Activated T-helper 17 cell treated with anti-CD3 and anti-CD28 coated beads, Interleukin-2, amount 50 U/mL, for 72 hours (primary cell): ENCODE measurements at places on chromosomes 11 and 22.
A peak's percentile ranks its signal among the peaks of the same experiment; 100 is the strongest.

GRCh38 chr11:69348414-69349235, 54.7 kb downstream of the MYEOV start:
- ATAC-seq, result no peak

- no peak for ATAC-seq
Observed at GRCh38 chr11:119643212-119643875, 85.7 kb downstream of the NECTIN1 start.

- no peak for ATAC-seq
Observed at GRCh38 chr11:75905434-75905833, 90.4 kb downstream of the UVRAG start.

DNA sequence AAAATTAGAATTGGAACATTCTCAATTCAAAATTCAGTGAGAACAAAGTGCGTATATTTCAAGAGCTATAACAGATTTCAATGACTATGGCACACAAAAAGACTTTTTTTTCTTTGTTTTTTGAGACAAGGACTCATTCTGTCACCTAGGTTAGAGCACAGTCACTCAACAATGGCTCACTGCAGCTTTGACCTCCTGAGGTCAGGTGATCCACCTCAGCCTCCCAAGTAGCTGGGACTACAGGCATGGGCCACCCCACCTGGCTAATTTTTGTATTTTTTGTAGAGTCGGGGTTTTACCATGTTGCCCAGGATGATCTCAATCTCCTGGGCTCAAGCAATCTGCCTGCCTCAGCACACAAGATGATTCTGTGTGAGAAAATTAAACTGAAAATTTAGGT, 51.5 kb downstream of the PIK3C2A start:
- peak; percentile 31 for ATAC-seq

- no peak for ATAC-seq
Observed at GRCh38 chr11:102438311-102439062, 14.1 kb downstream of the TMEM123 start.

- peak; percentile 42 for ATAC-seq
Observed at GRCh38 chr22:35070451-35071093, 4.6 kb downstream of the ISX start.

DNA sequence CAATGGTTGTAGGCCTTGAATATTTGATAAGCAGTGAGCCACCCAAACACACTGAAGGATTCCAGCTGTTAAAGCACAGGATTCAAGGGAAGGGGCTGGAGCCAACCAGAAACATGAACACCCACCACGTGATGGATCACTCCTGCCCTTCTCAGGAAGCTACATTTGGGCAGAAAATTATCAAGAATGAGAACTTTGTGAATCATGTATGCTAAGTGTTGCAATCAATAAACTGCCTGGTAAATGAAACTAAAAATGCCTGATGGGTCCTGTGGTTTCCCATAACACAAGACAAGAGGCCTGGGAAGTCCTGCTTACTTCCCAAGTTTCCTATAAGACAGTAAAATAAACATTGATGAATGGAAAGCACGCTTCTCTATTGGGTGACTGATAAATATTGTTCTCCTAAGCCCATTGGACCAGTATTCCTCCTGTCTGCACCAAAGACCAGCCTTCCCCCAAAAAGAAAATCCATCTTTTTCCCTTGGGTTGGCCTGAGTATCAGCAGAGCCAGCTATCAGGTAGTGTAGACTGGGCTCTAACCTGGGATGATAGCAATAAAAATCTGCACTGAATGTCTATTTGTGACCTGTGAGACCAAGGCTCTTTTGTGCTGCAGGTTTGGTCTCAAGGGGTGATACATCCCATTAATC, 98.4 kb downstream of the CCDC83 start:
- no peak for ATAC-seq

DNA sequence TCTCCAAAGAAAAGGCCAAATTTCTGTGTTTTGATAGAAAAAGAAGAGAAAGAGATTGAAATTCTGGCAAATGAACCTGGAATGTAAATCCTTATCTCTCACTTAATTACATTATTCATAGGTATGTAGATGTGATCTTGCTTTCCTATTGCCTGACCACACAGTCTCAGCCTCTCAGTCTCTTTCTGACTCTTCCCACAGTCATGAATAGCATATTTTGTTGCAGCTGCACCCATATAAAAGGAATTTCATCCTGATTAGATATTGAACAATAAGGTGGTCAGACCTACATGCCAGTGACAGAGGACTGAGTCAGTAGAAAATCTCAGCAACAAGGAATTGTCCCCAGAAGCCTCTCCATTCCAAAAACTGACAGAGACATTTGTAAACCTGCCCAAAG, 62.9 kb upstream of the LRRC4C start:
- no peak for ATAC-seq

GRCh38 chr22:24178502-24179440, 2.5 kb upstream of the SUSD2 start:
- ATAC-seq, result no peak

GRCh38 chr22:17664414-17665055, 26.0 kb downstream of the BCL2L13 start:
- ATAC-seq, result no peak

DNA sequence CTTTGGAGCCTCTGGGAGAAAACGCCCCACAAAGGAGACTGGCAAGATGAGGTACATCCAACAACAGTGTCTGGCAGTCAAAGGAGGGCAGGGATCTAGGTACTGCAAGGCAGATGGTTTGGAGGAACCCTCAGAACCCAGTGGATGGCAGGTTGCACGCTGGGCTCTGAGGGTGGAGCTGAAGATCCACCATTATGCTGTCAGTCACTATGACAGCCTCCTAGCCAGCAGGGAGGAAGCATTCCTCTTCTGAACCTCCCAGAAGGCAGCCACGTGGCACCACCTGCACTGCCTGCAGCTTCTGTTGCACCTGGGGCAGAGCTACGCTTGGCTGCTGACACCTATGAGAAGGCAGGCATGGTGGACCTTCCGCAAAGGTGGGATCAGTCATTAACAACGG, 40.2 kb downstream of the HTR3A start:
- ATAC-seq, result no peak

GRCh38 chr11:16817351-16817750, 78.9 kb downstream of the C11orf58 start:
- ATAC-seq, result no peak

- ATAC-seq, result no peak
Observed at GRCh38 chr11:19820100-19820499, 107.5 kb downstream of the NAV2 start.

GRCh38 chr11:120994091-120994859, 29.6 kb upstream of the TBCEL start:
- no peak for ATAC-seq

DNA sequence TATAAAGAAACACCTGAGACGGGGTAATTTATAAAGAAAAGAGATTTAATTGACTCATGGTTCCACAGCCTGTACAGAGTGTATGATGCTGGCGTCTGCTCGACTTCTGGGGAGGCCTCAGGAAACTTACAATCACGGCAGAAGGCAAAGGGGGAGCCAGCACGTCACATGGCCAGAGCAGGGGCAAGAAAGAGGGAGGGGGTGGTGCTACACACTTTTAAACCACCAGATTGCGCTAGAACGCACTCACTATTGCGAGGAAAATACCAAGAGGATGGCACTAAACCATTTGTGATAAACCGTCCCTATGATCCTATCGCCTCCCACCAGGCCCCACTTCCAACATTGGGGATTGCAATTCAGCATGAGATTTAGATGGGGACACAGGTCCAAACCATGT, 79.7 kb upstream of the CARD18 start:
- ATAC-seq, result no peak

DNA sequence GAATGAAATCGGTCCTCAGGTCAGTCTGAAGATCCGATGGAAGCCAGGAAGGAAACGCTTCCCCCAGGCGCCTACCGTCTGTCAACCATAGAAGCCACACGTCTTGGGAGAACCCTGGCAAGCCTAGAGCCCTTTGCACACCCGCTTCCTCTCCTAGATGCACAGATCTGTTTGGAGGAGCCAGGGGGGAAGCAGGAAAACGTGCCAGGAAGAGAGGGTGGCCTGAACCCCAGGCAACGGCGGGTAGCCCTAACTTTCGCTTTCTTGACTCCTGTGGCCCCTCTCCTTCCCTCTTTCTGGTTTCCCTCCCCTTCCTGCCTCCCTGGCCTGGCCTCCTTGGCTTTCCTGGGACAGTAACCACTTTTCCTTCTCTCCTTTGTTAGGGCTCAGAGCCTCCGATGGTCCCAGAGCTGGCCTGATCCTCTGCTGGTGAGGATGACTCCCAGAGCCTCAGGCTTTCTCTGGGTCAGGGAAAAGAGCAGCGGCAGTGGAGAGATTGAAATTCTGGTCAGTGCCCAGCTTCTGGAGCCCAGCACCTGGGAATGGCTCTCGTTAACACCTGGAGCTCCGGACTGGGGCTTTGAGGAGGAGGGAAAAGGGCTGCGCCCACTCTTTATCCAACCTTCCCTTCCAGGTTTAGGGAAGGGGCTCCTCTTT, 2.1 kb downstream of the FXYD6 start:
- no peak for ATAC-seq

DNA sequence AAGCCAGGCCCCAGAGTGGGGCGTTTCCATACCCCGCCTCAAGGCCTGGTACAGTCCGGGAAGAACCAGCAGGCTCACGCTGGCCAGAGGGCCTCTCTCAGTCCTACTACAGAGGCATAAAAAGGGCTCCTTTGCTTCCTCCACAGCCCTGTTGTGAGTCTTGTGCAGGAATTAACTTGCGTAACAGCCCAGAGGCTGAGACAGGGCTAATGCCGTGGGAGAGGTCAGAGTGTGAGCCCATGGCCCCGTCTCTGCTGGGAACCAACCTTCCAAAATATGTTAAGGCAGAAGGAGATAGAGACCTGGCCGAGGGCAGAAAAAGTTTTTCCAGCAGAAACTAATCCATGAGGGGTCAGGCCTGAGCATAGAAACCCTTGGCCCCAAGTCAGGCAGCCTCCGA, 19.9 kb upstream of the TMEM184B start:
- ATAC-seq, result no peak

DNA sequence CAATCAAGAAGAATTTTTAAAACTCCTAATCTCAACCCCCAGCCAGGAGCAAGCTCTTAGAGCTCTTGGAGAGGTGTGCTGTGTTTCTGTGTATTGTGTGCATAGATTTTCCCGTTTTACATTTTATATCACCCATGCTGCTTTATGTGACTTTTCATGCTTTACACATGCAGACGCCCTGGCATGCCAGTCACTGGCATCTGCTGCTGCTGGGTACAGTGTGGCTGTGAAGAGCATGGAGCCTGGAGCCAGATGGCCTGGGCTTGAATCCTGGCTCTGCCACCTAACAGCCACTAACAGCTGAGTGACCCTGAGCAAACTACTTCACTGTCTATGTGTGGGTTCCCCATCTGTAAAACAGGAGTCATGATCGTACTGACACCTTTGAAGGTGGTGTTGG, 23.1 kb downstream of the POLR3H start:
- ATAC-seq, result no peak

GRCh38 chr11:119335655-119336543, 1.6 kb downstream of the RNF26 start:
- no peak for ATAC-seq

- ATAC-seq, result no peak
Observed at GRCh38 chr22:19516378-19517170, 7.6 kb downstream of the CLDN5 start.

DNA sequence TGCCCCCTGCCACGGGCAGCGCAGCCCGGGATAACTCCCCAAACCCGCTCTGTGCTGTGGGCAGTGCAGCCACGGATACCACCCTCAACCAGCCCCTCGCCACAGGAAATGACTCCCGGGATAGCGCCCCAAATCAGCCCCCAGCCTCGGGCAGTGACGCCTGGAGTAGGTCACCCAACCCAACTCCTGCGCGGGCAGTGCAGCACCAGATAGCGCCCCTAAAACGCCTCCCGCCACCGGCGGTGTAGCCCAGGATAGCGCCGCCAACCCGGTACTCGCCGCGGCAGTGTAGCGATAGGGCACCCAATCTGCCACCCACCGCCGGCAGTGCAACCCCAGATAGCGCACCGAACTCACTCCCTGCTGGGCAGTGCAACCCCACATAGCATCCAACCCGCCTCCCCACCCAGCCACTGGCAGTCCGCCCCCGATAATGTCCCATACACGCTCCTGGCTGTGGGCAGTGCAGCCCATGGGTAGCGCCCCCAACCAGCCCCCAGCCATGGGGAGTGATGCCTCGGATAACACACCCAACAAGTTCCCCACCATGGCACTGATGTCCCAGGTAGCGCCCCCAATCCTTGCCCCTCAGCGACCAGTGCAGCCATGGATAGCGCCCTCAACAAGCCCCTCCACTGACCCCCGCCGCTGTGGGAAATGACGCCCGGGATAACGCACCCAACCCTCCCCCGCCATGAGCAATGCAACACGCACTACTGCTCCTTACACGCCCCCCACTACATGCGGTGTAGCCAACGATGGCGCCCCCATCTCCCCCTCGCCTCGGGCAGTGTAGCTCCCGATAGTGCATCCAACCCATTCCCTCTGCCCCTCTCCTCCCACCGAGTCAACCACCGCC, 1.5 kb downstream of the RFPL2 start:
- no peak for ATAC-seq

GRCh38 chr11:75351541-75351790, at the start of gene ARRB1:
Gene ARRB1 (minus strand): TSS chr11:75351661. CDS start chr11:75351607, 54 bp downstream.
- no peak for ATAC-seq

GRCh38 chr22:27278946-27279345, 522.6 kb downstream of the MN1 start:
- no peak for ATAC-seq

DNA sequence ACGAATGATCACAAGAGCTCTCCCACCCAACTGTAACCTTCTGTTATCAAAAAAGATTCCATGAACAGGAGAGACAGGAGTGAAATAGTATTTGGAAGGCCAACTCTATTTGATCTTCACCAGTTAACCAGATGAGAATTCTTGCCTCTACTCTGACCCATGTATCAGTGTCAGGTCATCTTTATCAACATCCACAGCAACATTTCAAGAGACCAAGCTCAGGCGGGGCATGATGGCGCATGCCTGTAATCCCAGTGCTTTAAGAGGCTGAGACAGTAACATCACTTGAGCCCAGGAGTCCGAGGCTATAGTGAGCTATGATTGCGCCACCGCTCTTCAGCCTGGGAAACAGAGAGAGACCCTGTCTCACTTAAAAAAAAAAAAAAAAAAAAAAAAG, 62.3 kb downstream of the GAB2 start:
- no peak for ATAC-seq
